Fibroblast of gingiva (primary cell): ENCODE measurements at places on chromosomes 12 and 14.
A peak's percentile ranks its signal among the peaks of the same experiment; 100 is the strongest.

DNA sequence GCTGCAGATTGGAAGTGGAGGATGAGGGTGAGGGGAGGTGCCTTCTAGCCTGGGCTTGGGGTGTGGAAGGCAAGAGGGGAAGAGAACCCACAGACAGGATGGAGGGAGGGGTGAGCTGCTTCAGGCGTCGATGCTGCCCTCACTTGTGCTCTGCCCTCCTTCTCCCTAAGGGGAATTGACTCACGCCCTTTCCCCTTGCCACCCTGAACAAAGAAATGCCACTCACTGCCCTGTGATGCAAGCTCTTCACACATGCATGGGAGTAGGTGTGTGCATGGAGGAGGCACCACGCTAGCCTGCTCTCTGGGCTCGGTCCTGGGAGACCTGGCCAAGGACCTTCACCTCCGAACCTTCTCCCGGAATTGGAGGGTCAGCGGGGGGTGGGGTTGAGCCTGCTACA is 35.7 kb upstream of the PRMT8 start:
- no peak for DNase-seq

DNA sequence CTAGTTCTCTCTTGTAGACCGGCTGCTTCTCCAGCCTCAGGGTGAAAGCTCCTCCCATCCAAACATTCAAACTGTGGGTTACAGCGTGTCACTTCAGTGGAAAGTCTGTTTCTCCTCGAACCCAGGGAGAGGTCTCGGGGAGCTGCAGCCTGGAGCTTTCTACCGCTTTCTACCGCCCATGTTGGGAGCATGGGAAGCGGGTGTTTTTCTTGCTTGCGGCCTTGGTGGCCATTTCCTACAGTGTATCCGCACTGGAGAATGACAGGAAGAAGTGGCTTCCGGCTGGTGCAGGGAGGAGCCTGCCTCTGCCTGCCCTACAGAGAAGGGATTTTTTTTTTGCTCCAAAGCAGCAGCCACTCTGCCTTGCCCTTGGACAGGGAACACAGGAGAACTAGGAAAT is 21.2 kb downstream of the ZFP36L1 start:
- DNase-seq, result no peak

GRCh38 chr12:101885912-101886561 is 8.7 kb downstream of the DRAM1 start:
- DNase-seq, result no peak

- DNase-seq, result no peak
These were observed 236.3 kb downstream of the GALC start for GRCh38 chr14:87756661-87757060.

- DNase-seq, result peak; percentile 21
These were observed 41.3 kb downstream of the MED13L start for GRCh38 chr12:116236148-116236731.

DNA sequence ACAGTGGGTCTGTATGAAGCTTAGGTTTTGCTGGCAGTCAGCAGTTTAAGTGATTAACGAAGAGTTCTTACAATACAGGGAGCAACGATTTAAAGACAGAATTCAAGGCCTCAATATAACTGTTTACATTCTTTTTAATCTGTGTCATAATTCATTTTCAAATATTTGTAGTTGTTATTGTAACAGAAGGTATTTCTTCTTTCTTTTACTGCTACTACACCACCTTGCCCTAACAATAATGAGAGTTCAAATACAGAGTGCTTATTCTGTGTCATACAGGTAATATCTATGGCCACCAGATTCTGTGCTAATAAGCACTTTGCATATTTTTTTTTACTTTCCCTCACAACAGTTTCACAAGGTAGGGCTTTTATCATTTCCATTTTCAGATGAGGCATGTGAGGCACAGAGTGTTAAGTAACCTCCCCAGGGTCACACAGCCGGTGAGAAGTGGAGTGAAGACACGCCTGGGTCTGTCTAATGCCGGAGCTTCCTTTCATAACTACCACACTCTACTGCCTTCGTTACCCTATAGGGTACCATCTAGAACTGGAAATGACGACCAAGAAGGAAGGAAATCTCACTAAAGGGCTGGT is 81.9 kb downstream of the PELI2 start:
- peak; percentile 27 for DNase-seq

GRCh38 chr14:53912021-53912420 is 44.6 kb downstream of the BMP4 start:
- no peak for DNase-seq
